ENCODE measurements at places on chromosomes 2 and 18.

DNA sequence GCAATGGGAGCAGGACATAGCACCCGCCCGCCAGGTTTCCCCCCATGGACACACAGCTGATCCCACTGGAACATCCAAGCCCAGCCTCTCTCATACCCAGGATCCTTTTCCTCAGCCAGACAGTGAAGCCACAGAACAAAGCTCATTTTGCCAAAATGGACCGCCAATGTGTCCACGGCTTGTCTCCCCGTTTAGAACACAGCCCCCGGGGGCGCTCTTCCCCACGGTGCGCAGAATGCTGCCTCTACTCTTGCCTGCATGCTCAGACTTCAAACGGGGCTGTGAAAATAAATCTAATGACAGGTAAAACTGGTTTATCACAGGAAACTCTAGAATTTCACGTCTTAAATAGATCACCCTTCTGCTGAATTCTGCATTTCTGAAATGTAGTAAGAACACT is 548.5 kb upstream of the ID2 start:
- no peak for DNase-seq

- DNase-seq, result peak; percentile 66
These were observed 488.6 kb upstream of the SMIM21 start for GRCh38 chr18:75915941-75916623.

DNA sequence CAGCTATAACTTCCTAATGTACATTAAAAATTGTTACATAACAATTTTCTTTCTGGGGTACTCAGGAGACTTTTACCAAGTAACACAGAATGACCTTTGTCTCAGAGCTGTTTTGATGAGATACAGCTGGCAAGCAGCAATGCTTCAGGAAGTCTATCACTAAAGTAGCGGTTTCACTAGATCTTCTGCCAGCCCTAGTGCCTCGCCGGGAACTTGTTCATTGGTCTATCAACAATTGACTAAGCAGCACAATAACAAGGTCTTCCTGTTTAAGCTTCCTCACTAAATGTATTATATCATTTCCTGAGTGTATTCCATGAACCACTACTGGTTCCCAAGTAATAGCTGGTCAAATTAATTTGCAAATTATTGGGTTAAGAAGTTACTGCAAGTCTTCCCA is 69.2 kb downstream of the TRIP12 start:
- DNase-seq, result no peak

- DNase-seq, result no peak
These were observed 3.8 kb downstream of the LIPG start for GRCh38 chr18:49565612-49566011.

DNA sequence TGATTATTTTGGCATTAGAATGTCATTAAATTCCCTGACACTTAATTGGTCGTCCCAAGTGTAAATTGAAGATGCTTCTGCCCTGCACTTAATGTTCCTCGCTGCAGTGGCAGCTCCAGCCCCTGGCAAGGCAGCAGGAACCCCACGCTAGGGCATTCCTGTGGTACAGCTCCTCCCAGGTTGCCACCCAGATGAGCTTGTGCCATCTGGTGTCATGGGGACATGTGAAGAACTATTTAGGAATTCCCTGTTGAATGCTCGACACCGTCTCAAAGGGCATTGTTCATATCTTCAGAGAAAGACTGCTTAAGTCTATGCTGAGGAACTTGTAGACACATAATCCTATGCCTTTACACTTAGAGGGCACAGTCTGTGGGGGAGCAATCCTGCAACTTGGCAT is 38.9 kb downstream of the BCL2L11 start:
- no peak for DNase-seq
